ENCODE measurements at places on chromosomes 5 and 9. TPM values are rescaled to one million over a fixed set of nuclear protein-coding genes. Genes with fewer than 3 reads are reported as not detected.

BTNL3 gene
- not detected for total RNA-seq

CDH18 gene
- not detected for total RNA-seq

DNA sequence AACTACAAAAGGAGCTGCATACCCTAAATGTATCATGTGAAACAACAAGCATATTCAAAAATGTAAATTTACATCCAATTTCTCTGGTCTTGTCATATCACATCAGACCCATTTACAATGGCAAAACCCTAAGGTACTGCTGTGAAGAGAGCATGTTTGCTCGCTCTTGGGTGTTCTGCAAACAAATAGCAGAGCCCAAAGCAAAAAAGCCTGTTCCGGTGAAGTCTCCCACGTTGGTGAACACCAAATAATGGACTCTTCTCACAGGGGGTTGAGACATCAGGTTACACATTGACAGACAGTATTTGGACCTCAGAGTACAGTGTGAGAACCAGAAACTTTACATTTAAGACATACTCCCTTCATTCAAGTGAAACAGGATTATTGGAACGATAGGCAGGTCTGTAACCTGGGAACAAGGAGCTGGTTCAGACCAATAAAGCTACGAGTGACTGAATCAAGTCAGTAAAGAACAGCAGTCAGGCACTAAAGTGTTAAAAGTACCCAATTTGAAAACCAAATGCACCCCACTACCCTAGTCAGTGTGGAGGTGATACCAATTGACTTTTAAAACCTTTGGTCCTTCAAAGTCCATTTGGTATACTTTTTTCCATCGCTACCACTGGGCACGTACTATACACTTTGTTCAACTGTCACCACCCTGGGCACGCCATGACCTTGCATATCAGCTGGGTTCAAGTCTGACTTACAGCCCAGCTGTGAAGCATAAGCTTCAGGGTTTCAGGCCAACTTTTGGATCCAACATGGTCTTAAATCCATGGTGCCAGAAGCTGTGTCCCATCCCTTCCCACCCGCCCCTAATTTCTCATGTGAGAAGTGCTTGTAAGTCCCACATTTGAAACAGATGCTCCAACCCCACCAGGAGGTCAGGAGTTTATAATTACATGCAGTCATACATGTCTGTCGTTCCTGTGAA, 36.4 kb downstream of the ETF1 start:
- no peak for DNase-seq

COL23A1 gene
- 0.33 TPM for total RNA-seq

TMEFF1 gene
- total RNA-seq, result not detected

GRCh38 chr5:150021491-150022157, 21.1 kb downstream of the HMGXB3 start:
- no peak for DNase-seq

TIMD4 gene
- total RNA-seq, result 38.8 TPM

TERT gene
- total RNA-seq, result 0.14 TPM

SPINK13 gene
- total RNA-seq, result not detected

GRCh38 chr9:136527721-136528710, 17.8 kb downstream of the NOTCH1 start:
- no peak for DNase-seq

DNA sequence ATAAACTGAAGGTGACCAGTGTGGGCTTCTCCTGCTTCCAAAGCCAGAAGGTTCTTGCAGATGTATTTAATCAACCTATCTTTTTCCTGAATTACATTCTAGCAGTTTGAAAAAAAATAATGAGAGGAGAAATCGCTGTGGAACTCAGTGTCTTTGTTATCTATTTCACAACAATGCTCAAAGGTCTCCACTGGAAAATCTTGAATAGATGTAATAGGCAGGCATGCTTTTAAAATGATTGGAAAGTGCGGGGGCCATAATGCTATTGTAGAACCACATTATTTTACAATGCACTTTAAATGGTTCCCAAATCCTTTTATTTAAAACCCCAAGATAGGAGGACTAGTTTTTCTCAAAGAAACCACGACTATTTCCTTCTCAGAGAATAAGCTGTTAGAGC, 23.3 kb downstream of the ENC1 start:
- no peak for DNase-seq

All from liver (tissue), 10 donors.